Small intestine (tissue), 16 donors: ENCODE measurements at places on chromosomes 11 and 22. TPM values are rescaled to one million over a fixed set of nuclear protein-coding genes. Genes with fewer than 3 reads are reported as not detected.

SYT7 gene
- 0.89 TPM for polyA plus RNA-seq

OR52I1 gene
- not detected for polyA plus RNA-seq

RIC3 gene
- polyA plus RNA-seq = 1.4 TPM

GRCh38 chr11:13000116-13000515, 9.0 kb upstream of the RASSF10 start:
- DNase-seq = no peak

DNA sequence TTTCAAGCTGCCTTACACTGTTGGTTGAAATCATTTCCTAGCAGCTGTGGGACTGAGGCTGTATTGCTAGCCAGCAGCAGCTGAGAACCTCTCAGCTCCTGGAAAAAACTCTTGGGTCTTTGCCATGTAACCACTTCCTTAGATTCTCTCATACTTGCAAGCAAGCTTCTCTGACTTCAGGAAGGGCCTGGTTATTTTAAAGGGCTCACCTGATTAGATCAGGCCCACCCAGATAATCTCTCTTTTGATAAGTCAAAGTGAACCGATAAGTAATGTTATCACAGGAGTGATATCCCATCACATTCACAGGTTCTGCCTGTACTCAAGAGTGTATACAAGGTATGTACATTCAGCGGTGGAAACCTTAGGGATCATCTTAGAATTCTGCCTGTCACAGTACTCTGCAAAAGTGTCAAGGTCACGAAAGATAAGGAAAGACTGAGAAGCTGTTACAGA, 7.4 kb upstream of the CLPB start:
- DNase-seq = no peak
